ENCODE measurements at places on chromosomes 12 and 14.

DNA sequence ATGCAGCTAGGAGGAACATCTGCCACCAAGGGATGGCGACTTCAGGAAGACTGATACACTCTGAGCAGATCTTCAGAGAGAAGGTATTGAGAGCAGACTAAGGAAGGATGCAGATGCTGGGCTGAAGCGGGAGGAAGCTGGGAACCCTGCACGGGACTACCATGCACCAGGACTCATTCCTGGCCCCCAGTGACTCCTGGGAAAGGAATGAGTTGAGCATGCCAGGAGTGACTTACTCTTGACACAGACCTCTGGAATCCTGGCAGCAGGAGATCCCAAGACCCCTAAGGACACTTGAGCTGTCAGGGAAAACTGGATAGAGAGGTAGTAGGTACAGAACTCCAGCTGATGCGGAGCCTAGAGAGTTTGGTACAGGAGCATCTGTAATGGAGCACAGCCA is 336.1 kb downstream of the RPS29 start:
- no peak for DNase-seq

GRCh38 chr12:44020555-44020954 is 184.7 kb downstream of the TMEM117 start:
- DNase-seq, result no peak

DNA sequence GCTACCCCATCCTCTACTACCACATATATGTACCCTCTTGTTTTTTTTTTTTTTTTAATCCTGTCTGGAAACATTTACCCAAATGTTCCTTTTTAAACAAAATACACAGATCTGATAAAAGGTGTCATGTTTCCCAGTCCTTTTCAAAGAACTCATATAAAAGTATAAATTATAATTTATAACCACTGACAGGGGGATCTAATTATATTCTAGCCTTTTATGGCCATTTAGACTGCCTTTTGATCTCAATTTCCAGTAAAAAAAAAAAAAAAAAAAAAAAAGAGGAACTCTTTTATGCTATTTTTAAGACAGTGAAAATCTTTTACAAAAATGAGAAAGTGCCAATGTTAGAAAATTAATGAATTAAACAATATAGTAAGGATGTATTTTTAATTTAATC is 65.0 kb downstream of the NAV3 start:
- DNase-seq, result no peak

DNA sequence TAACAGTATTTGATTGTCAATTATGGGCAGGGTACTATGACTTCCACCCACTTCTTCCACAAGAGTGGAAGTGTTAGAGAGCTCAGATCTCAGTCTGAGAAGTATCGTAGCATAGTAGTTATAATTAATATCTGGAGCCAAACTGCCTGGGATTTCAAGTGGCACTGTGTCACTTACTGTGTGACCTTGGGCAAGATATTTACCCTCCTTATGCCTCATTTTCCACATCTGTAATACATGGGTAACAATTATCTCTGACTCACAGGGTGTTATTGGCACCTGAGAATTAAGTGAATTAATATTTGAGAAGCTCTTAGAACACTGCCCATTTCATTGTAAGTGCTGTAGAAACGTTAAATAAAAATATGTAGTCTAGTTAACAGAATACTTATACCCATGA is 11.5 kb downstream of the RAB21 start:
- DNase-seq, result no peak

DNA sequence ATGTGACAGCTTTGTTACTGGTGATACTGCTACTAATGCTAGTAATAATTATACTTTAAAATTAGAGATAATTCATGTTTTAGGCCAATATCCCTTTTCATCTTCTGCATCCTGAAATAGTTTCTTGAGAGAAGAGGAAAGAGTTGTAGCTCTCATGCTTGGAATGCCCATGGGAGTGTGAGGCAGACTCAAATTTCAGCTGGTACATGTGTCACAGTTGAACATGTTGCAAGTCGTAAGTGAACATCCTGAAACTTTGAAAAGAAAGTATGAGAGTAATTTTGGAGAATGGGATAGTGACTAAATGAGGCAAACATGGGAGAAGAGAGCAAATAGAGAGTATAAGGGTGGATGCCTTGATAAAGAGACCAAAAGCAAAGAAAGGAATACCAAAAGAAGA is 168.0 kb downstream of the TMTC3 start:
- no peak for DNase-seq

- no peak for DNase-seq
Observed at GRCh38 chr12:69002969-69003368, 70.0 kb upstream of the CPM start.

DNA sequence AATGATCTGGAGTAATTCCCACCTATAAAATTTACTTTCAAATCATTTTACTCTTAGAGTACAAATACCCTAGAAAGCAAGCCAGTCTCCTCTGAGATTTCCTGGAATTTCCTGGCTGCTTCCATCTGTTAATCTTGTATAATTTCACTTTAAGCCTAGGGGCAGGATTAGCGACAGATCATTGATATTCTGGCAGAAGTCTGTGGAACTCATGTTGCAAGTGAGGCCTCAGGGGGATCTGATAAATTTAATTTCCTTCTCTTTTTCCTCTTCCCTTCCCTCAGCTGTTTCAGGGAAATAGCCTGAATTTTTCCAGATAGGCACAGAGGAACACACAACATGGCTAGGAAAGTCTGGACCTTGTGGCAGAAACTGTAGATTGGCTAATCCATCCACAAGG is 5.9 kb upstream of the KRT6A start:
- DNase-seq, result no peak

- no peak for DNase-seq
Observed at GRCh38 chr12:66678338-66679275, at the start of gene GRIP1. Gene GRIP1, minus strand, starts transcription at chr12:66679076. Its CDS starts 172 bp downstream, at chr12:66678904.

DNA sequence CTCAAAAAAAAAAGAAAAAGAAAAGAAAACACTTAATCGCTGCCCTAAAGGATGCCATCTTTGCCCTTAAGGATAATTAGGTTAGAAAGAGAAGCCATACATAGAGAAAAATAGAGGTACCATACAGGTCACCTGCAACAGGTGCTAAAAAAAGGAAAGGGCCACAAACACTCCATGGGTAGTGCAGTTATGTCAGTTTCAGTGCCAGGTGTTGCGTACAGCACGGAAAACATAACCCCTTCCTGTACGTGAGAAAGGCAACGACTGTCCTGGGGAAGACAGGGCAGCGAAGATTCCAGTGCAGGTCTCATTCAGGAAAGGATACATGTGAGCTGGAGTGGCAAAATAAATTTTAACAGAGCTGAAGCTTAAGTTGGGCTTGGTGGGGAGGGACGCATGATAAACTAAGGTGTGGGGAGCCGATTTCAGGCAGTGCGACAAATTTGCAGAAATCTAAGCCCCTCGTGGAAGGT is 553 bp upstream of the DAZAP2 start:
- DNase-seq, result no peak

DNA sequence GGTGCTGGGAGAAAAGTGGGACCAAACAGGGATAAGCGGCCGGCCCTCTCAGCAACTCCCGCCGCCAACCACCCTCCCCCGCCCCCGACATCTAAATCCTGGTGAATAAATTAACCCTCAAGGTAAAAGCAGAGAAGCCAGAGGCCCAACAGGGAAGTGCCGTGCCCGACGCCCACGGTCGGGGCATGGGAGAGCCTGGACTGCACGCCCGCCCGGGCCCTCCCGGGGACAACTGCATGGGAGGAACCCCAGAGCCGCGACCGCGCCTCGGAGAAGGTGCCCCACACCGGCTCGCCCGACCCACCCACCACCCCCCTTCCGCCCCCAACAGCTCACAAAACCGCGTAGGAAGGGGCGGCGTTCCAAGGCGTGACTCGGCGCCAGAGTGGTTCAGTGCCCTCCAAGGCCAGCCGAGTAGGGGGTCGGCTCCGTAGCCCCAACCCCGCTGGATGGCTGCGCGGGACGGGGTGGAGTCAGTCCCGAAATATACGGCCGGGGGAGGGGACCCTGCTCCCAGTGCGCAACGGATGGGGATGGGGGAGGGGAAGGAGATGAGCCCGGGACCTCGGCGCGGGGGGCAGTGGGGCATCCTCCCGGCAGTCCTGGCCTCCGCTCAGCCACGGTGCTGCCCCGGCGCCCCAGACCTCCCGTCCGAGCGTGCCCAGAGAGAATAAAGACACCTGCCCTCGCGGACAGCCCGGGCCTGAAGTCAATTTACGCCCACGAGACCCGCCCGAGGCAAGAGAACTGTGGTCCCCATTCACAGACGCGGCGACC is 732 bp downstream of the SLC25A29 start:
- peak; percentile 34 for DNase-seq

DNA sequence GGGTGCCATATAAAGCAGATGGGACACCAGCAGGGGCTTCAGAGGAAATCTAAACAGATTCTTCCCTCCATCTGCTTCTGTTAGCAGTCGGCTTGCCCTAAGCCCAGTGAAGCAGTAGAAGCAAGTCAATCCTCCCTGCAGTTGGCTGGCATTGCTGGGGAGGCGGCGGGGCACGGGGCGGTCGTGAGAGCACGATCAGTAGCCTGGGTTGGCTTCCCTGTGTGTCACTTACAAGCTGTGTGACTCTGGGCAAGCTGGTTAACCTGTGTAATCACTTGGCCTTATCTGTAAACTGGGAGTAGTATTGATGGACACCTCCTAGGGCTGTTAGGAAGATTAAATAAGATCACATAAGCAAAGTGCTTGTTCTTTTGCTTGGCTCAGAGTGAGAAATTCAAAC is 19.4 kb downstream of the MYRFL start:
- DNase-seq, result no peak

GRCh38 chr12:131671871-131672270 is 39.0 kb upstream of the SFSWAP start:
- DNase-seq, result no peak

DNA sequence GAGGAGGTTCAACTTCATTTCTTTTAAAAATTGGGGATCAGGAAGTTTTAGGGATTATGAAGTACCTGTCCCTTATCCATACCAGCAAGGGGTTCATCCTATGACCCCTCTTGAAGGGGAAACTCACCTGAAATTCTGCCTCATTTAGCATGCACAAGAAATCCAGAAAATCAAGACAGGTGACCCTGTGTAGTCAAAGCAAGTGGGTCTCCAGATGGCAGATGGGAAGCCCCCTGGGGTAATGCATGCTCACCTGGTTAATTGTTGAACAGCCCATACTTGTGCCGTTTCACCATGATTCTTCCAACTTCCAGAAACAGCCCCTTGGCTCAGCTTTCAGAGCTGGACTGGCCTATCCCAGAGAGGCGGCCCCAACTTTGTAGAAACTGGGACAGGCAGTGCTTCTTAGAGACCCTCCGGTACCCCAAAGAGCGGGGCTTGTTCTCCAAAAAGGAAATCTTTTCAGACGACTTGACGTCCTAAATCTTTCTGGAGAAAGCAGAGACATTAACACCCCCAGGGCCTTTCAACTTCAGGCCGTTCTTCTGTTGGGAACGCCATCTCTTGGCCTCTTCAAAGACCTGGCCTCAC is 66.3 kb upstream of the ESRRB start:
- DNase-seq, result no peak

DNA sequence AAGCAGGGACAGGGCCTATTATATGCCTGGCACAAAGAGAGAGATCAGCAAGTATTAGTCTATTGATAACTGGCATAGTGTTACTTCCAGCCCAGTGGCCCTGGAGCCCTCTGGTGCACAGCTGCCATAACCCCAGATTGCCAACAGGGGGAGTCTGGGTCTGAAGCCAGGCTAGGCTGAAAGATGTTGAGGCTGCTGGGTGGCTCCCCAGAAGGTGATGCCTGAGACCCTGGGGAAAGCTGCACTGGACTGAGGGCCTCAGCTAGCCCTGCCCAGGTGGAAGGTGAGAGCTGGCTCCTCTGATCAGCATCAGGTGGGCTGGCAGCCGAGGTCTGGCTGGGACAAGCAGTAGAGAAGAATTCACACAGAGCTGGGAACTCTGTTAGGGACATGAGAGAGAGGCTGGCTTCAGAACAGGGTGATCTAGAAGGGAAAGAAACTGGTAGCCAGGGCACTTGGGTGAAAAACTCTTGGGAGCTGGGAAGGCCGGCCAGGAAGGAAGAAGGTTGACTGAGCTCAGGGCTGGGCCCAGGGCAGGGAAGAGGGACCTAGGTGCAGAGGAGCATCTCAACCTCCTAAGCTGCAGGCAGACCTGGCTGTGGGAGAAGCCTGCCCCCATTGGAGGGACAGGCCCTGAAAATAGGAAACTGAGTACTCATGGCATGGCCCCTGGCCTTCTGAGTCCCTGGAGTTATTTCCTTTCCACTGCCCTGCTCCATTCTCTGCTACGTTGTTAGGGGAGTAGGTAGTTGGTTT is 3.9 kb downstream of the GZMH start:
- peak; percentile 82 for DNase-seq

GRCh38 chr12:124645530-124646244 is 78.3 kb upstream of the NCOR2 start:
- no peak for DNase-seq

DNA sequence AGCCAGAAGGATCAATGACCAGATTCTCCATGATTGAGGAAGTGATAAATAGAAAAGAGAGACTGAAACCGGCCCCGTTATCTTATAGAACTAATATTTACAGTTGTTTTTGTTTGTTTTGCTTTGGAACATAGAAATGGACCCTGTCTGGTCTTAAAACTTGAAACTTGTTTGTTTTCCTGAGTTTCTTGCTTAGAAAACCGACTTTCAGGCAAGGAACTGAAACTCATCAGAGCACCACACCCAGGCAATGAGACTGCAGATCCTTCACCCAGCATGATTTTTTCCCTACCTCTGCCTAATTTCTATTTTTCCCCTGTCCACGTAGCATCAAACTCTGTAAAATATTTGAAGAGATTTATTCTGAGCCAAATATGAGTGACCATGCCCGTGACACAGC is 10.6 kb upstream of the CLEC12A start:
- no peak for DNase-seq

DNA sequence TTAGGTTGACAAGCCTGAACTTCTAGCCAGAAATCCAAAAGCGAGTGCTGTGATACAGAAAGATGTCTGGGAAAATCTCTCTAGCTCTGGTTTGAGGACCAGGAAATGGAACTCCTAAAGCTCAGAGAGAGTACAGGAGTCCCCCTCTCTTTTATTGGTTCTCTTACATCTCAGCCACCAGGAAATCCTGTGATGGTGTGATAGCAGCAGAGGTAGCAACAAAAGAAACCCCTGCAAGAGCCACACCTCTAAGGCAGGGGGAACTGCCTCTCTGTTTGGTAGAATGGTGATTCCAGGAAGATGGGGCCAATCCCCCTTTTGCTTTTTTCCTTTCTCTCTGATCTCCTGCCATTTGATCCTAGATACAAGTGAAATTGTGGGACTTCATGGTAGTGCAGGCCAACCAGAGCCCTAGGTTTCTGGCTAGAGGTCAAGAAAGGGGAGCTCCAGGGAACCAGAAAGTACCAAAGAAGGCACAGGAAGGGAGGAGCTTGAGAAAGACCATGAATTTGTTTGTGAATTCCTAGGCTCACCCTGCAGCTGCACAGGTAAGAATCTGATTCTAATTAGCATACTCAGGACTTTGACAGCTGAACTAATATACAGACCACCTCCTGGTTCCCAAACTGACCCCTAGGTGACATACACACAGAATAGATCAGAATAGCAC is 88.5 kb downstream of the PAPLN start:
- DNase-seq, result no peak

- DNase-seq, result no peak
Observed at GRCh38 chr14:33524244-33524643, 426.6 kb downstream of the EGLN3 start.

DNA sequence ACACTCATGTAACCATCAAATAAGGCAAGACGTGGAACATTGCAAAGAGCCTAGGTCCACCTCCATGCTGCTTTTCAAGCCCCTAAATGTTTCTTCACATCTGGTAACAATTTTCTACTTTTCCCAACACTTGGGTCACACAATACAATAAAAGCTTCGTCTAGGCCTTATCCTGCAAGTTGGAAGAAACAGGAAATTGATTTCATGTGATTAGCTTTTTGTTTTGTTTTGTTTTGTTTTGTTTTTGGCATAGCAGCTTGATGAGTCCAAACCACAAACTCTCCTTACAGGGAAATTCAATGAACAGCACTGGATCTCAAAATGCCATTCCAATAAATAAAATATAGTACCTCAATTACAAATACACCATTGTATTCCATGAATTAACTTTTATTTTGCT is 19.3 kb downstream of the TAS2R50 start:
- no peak for DNase-seq

Measured in stimulated activated naive CD8-positive, alpha-beta T cell treated with anti-CD3 and anti-CD28 coated beads, Interleukin-15, Interleukin-2, amounts not matched to agents 100 U/mL and 50 U/mL, for 24 hours (primary cell).